ENCODE measurements at places on chromosomes 16 and 17. TPM values are rescaled to one million over a fixed set of nuclear protein-coding genes. Genes with fewer than 3 reads are reported as not detected.

The C17orf50 gene
- not detected for total RNA-seq

The IRX6 gene
- not detected for total RNA-seq

The RRAD gene
- total RNA-seq, result 1.1 TPM

The SYNGR3 gene
- 1.2 TPM for total RNA-seq

The TBC1D3H gene
- not detected for total RNA-seq

DNA sequence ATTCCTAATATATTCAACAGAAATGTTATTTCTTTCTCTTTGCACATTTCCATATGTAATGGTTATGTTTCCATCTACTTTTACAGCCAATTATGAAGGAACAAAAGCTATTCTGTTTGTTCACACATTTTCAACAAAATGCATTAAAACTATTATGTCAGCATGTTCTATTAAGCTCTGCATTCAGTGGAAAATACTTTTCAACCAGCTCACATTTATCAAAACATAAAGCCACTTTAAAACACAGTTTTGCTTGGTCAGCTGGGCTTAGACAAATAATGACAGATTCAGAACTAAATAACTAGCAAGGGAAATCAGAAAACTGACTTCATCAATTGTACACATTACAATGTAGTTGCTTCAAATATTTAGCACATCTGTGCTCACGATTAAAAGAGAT, 6.9 kb downstream of the SALL1 start:
- no peak for DNase-seq

The TPSD1 gene
- total RNA-seq, result not detected

The TMEM220 gene
- total RNA-seq, result 5.0 TPM

All from HFFc6 (cell line).